ENCODE measurements at places on chromosomes 5 and 9. TPM values are rescaled to one million over a fixed set of nuclear protein-coding genes. Genes with fewer than 3 reads are reported as not detected.

GRCh38 chr5:18686253-18686652, 1052.0 kb downstream of the TAF11L14 start:
- no peak for DNase-seq

DNA sequence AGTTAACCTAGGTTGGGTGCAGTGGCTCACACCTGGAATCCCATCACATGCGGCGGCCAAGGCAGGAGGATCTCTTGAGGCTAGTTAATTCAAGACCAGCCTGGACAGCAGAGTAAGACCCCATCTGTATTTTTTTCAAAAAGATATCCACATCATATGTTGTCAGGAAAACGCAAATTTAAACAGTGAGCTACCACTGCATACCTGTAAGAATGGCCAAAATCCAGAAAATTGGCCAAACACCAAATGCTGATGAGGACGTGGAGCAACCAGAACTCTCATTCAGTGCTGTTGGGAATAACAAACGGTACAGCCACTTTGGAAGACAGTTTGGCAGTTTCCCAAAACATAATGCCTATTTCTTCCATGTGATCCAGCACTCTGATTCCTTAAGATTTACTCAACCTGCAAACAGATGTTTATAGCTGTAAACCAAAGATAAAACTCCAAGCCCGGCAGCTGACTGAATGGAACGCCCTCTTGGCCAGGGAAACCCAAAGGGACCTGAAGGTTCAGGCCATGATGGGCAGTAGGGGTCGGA, 12.4 kb downstream of the CEL start:
- no peak for DNase-seq

DNA sequence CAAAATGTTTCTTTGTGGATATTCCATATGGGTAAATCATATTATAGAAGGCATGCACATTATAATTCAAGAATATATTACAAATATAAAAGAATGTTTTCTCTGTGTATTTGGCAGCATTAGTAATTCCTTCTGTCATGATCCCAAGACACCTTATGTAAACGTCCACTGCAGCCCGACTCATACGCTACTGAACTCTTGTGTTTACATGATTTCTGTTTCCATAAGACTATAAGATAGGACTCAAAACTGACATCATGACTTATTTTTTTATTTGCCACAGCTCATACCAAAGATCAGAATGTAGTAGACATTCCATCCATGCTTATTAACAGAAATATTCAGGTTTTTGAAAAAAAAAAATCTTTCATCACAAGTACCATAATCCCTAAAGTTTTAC, 234.1 kb downstream of the AP3B1 start:
- DNase-seq, result no peak

DNA sequence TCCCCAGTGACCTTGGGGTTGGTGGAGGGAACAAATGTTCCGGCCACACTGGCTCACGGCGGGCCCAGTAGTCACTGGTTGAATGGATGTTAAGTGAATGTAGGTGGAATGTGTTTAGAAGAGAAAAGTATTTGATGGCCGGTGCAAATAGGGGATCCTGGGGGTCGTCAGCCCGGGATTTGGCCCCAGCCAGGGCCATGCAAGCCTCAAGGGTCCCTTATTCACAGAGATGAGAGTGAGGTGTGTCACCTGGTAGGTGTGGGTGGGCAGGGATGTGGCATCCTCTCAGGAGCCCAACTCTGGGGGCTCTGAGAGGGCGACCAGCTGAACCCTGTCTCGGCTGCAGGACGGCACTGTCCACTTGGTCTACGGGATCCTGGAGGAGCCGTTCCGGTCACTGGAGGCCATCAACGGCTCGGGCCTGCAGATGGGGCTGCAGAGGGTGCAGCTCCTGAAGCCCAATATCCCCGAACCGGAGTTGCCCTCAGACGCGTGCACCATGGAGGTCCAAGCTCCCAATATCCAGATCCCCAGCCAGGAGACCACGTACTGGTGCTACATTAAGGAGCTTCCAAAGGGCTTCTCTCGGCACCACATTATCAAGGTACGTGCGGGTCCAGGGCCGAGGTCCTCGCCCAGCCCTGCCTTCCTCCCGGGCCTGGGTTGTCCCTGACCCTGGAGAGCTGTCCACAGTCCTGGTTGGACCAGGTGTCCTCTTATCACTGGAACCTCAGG, 5.9 kb downstream of the DBH start:
- no peak for DNase-seq

GRCh38 chr5:118578093-118578492, 410.3 kb downstream of the DTWD2 start:
- DNase-seq, result no peak

DNA sequence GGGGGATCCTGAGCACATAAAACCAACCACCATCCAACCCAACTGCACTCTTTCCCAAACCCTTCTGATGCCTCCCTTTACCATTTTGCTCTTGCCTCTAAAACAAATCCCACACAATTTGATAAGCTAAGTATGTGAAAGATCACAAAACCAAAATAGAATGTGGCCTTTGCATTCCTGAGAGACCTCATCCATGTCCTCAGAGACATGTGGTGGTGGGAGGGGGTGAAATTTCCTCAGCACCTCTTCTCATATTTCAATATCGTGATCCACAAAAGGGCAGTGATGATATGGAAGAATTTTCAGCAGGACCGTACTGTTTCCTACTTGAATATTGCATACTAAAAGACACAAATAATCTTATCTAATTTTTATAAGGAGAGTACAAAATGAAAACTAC, 423.3 kb downstream of the TLE1 start:
- no peak for DNase-seq

DNA sequence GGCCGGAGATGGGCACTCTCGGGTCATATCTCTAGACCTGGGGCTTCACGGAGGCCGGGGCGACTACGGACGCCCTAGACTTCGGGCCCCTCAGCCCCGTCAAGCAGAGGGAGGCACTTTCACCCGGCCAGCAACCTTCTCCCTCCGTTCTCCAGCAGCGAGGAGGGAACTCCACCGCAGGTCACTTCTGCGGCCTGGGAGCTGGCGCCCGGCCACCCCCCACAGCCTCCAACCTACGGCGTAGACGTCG, 201 bp downstream of the DOLK start:
- DNase-seq, result no peak

DNA sequence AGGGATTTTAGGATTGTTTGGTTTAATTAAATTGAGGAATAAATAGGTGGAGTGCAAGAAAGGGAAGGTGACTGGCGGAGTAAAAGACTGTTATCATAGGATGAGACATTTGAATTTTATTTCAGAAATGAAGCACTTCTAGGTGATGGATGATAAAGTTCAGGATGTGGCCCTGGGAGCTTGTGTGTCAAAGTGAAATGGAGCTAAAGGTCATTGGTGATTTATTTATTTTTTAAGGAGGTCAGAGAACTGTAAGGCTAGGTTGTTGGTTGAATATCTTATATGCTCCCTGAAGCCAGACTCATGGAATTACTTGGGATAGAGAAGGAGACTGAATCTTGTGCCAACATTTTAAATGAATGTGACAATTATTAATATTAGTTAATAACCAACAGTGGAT, 40.5 kb downstream of the PBX3 start:
- no peak for DNase-seq

GRCh38 chr9:72586388-72587130, 65.2 kb downstream of the TMC1 start:
- DNase-seq, result peak; percentile 51

DNA sequence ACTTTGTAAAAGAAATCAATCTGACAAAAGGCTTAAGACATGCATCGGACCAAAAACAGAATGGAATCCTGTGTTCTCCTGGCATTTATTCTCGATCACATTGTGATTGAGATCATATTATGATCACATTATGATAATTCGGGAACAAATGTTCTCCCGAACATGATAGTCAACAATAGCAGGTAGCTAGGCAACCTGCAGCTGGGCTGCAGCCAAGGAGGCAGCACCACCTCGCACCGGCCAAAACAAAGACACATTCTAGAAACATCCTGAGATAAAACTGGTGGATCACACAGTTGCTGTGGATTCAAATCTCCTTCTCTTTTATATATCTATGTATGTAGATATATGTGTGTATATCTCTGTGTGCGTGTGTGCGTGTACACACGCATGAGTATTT, 480.6 kb upstream of the CYLC2 start:
- no peak for DNase-seq

GRCh38 chr9:88458716-88459465, 70.6 kb downstream of the SPIN1 start:
- DNase-seq, result no peak

DNA sequence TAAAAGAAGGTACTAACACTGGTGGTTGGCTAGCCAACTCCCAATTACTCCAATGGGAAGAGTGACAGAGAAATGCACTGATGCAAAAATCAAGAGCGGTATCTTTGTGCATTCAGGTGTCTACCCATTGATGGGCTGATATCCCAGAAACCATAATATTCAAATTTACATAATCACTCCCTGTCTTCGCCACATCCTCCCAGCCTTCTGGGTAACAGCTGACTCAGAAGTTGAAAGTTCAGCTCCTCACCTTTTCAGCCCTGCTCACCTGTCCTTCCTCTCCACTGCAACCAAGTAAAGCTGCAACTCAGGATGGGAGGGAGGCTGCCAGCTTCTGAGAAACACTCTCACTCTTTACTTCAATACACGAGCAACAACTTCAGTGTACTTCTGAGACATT, 6.9 kb downstream of the SUSD1 start:
- peak; percentile 36 for DNase-seq

DNA sequence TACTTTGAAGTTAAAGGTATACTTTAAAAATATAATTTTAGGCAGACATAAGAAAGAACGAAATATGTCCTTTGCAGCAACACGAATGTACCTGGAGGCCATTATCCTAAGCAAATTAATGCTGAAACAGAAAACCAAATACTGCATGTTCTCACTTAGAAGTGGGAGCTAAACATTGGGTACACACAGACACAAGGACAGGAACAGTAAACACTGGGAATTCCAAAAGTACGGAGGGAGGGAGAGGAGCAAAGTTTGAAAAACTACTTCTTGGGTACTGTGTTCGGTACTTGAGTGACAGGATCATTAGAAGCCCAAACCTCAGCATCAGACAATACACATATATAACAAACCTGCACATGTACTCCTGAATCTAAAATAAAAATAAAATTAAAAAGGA, 40.9 kb downstream of the TJP2 start:
- no peak for DNase-seq

DNA sequence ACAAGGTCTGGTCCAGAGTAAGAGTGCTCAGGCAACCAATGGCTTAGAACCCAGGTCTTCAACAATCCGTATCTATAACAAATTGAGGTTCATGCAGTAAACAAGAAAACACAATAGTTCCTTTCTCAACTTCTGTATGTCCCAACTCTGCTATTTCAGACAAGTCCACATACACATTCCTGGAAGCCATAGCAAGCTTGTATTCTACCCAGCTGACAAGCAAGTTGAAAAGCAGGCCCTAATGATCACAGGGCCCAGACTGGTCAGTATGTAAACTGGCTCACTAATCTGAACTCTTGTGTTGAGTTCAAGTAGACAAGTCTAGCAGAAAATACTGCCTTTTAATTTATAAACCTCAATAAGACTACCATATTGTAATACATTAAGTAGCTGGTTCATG, 26.9 kb downstream of the FNIP1 start:
- DNase-seq, result no peak

DNA sequence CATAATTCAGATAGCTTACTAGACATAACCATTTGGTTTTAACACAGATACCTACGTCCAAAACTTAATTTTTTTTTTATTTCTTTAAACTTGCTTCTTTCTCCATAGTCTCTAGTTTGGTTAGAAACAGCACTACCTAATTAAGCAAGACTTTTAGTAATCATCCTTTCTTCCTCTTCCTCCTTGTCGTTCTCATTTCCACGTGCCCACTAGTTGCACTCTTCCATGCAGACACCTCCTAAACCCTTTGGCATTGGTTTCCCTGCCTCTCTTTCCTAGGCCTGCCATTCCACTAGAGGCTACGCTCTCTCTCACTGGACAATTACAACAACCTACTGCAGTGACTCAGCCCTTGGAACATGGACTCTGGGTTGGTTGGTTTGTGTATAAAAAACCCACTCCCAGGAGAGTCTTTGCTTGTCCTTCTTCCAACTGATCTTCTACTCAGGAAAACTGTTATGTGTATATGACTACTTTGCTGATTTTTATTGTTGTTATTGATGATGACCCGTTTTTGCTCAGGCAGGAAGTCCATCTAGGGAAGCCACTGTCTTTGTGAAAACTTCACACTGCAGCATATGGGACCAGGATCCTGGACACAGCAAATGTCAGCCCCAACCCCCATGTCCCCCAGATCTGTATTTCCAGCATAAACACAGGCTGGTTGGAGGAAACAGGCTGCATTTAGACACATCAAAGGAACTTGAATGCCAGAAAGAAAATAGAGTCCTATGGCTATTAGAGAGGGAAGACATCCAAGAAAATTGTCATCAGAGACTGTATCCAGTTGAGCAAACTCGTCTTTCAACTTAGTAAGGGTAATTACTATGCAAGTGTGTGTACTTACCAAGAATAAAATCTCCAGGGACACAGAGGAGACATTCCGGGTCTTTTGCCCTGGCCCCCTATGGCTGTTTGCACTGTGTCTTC, 503.2 kb downstream of the GADD45G start:
- no peak for DNase-seq

- no peak for DNase-seq
These were observed 10.3 kb downstream of the RUSC2 start for GRCh38 chr9:35500130-35500748.

GRCh38 chr9:4038182-4038723, 261.6 kb downstream of the GLIS3 start:
- DNase-seq, result no peak

GRCh38 chr5:159928122-159928909, 12.0 kb downstream of the ADRA1B start:
- no peak for DNase-seq

Gene CEL
- total RNA-seq, result 1.4 TPM

Gene RNF180
- total RNA-seq, result not detected

Gene GFI1B
- not detected for total RNA-seq

Gene DOK3
- total RNA-seq, result 2.4 TPM

Gene IL13
- 32.9 TPM for total RNA-seq

Gene ENTPD8
- total RNA-seq, result not detected

Gene TCF7
- 19.2 TPM for total RNA-seq

Data from activated CD4-positive, alpha-beta memory T cell treated with anti-CD3 and anti-CD28 coated beads, Interleukin-2, amount 10 ng/mL, durations not matched to agents 7 days and 5 days (primary cell).